GM12864 (cell line): ENCODE measurements at places on chromosomes 7 and 10.

GRCh38 chr7:157602581-157602980 is 265.8 kb downstream of the DNAJB6 start:
- no peak for DNase-seq

- DNase-seq = no peak
Measured at GRCh38 chr7:21169667-21170580, 258.0 kb upstream of the SP4 start.

DNA sequence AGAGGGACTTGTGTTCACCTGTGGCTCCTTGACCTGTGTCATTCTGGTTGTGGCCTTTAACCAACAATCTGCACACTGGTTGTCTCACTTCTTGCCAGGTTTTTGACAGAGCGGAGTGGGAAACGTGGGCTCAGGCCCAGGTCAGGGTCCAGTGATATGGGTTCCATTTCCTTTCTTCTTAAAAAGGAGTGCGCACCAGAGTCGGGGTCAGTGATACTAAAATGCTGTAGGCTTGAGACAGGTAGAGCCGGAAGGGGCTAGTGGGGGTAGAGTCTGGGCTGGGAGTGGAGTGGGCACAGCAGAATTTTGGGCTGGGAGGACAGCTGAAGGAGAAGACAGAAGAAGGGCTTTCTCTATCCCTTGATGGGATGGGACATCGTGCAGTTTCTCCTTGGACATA is 61.2 kb downstream of the SH2D4B start:
- no peak for DNase-seq

DNA sequence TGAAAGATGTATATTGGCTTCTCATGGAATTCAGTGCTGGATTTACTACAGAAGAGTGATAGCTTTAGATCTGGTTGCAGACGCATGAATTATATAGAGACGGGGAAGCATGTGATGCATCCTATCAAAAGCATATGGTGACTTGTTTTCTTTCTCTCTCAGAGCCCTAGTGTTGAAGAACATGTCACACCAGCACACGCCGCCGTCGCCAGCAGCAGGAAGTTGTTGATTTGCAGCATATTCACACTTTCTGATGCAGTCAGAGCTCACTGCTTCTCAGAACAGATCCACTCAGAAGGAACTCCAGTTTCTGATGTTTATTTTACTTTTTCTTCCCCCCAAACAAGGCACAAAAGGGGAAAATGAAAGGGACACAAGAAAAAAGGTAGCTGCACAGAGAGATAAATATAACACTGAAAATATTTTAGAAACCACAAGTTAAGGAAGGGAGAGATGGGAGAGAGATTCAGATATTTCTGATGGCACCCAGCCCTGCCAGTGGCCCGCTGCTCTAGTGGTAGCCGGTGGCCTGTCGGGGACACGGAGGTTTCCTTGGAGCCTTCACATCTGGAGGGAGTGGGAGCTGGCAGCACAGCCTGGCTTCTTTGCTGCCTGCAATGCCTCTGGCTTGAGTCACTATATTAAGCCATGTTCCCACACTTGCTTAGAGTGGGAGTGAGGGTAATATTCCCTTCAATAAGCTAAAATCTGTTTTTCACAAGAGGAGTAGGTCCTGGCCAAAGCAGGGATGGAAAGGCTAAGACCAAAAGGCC is 123.2 kb downstream of the NRP1 start:
- no peak for DNase-seq

DNA sequence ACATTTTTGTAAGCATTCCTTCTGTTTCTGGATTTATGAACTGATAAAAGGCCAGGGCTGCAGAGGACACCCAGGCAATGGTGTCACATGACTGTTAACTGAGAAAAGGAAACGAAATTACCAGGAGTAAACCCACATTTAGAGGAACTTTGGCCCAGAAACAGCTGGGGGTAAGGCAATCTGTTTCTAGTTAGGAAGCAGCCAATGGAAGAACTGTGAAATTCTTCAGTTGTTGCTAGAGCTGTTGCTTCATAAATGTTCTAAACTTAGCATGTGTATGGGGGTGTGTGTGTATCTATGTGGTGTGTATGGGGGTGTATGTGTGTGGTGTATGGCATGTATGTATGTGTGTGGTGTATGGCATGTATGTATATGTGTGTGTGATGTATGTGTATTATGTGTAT is 11.8 kb upstream of the PDCD4 start:
- no peak for DNase-seq

DNA sequence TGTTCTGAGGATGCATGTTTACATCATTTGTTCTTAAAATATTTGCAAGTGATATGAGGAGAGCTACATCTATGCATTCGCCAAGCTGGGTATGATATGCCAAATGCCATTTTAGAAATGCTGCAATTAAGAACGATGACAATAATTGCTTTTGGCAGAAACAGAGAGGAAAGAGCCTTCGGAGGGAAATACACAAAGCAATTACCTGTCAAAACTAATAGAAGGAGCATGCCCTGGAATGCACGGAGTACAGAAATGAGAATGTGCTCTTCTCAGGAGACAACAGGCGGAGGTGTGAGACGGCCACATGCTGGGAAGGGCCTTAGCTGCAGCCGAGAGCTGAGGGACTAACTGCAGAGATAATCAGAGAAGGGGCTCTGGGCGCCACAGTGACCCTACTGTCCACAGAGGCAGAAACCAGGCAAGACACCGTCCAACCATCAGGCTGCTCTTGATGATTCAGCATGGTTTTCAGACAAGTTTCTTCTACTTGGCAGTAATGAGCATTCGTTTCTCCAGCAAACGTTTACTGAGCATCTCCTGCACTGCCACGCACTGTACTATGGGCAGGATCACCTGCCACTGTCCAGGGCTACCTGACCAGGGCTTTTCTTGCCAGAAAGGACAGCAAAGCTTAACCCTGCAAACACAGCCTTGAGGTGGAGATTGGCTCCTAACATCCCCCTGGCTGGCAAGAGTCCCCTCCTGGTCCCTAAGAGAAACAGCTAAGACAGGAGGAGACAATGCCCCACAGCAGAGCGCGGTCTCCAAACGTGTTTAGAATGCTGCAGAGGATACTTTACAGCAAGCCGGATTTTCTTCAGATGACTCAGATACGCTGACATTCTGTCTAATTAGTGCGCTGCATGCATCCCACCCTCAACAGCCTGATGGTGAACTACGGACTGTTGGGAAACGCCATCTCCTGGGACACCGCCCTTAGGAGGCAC is 18.1 kb downstream of the VIPR2 start:
- no peak for DNase-seq

- DNase-seq = no peak
Measured at GRCh38 chr10:49333192-49333591, 34.2 kb downstream of the C10orf71 start.

- no peak for DNase-seq
Measured at GRCh38 chr10:119917777-119918176, 25.2 kb downstream of the SEC23IP start.

GRCh38 chr7:141624763-141625162 is 73.6 kb downstream of the AGK start:
- DNase-seq = no peak

- no peak for DNase-seq
Measured at GRCh38 chr10:92891885-92892690, 43.8 kb downstream of the EXOC6 start.

- DNase-seq = no peak
Measured at GRCh38 chr7:44629829-44630522, 23.5 kb downstream of the OGDH start.

DNA sequence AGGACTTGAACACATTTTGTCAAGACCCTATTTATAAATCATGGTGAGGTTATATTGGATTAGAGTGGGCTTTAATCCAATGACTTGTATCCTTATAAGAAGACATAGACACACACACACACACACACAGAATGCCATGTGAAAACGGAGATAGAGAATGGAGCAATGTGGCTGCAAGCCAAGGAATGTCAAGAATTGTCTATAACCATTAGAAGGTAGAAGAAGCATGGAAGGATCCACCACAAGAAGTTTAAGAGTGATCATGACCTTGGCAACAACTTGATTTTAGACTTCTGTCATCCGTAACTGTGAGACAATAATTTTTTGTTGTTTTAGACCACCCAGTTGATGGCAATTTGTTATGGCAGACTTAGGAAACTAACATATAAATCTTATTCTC is 514.2 kb downstream of the TFEC start:
- no peak for DNase-seq

GRCh38 chr10:1050145-1050544 is 1.2 kb upstream of the IDI1 start:
- no peak for DNase-seq

GRCh38 chr7:27204851-27205322 is 5.0 kb upstream of the HOXA13 start:
- DNase-seq = no peak

DNA sequence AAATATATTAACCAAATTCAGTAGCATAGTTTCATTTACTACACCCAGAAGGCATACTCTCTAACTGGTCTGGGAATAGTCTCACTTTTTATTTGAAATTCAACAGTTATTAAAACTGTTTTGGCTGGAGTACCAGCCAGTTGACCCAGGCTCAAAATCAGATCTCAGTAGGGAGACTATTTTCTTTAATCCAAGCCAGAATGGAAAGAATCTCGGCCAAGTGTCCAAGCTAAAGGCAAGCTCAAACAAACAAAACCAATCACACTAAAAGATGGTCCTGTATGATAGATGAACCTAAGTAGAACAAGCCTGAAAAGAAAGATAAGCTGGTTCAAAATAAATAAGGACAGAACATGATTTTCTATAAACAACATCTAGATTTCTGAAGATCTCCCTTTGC is 259.6 kb upstream of the POM121L12 start:
- no peak for DNase-seq

GRCh38 chr10:102327641-102328040 is 67.9 kb upstream of the NFKB2 start:
- DNase-seq = no peak

DNA sequence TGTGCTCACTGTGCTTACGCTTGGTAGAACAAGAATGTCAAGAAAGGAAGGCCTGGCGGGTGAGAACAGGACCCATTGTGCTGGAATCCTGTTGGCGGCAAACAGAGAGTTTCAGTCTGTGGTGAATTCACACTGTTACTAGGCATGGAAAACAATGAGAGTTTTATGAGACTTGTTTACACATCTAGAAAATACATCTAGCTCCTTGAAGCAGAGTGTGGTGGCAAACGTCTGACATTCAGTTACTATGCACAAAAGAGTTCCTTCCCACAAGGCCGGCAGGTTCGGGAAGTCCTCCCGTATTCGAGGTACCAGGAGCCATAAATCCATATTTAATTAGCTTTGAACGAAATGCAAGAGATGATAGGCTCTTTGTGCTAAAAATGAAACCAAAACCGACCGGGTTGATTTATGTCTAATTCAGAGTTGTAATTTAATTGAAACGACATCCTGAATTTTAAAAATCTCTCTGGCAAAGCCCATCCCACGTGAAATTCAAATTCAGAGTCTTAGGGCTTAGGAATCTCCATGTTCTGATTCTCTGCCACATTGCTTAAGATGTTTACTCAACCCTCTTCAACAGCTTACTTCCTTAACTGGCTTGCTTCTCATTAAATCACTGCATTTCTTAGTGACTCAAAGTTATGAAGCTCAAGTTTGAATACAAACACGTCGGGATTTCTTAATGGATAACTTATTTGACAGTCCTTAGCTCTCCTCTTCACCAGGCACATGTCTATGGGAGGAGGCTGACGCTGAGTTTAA is 299.9 kb upstream of the PITRM1 start:
- no peak for DNase-seq

- no peak for DNase-seq
Measured at GRCh38 chr10:51377932-51378599, 303.8 kb downstream of the PRKG1 start.

GRCh38 chr10:124152139-124153022 is 59.0 kb upstream of the CHST15 start:
- no peak for DNase-seq

GRCh38 chr7:30212701-30213111 is 71.7 kb upstream of the ZNRF2 start:
- no peak for DNase-seq

DNA sequence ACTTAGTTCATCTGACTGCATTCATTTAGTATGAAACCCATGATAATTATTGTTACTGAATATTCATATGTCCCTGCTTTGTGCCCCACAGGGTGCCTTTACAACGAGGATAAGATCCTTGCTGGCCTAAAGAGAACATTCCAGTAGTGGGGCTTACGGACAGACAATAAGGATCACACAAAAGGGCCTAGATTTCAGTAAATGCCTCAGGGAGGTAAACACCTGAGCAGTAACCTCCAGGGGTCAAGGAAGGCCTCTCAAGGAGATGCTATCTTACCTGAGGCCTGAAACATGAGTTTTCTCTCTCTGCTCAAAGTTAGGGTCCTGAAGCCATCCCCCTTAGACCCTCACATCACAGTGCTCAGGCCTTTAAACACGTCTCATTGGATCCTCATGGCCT is 228.7 kb downstream of the TCF7L2 start:
- DNase-seq = no peak

DNA sequence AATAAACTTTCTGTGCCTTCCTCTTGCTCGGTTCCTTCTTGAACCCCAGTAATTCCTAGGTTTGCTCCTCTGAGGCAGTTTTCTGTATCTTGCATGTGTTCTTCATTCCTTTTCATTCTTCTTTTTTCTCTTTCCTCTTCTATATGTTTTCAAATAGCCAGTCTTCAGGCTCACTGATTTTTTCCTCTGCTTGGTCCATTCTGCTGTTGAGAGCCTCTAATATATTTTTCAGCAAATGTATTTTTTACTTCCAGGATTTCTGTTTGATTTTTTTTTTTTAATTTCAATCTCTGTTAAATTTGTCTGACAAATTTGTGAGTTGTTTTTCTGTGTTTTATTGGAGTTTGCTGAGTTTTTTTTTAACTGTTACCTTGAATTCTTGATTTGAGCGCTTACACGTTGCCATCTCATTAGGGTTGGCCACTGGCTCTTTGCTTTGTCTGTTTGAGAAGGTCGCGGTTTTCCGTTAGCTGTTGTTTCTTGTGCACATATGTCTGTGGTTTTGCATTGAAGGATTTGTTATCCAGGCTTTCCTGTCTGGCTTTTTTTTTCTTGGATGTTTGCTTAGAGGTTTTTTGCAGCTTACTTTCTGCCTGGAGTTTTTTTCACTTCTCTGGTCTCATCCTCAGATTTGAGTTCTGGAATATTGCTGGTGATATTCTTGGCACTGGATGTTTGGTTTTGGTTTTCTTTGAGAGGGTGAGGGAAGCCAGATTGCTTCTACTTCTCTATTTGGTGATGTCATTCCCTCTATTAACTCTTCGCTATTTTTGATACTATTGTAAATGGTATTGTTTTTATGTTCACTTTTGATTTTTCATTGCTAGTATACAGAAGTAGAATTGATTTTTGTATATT is 12.7 kb downstream of the SPRN start:
- DNase-seq = no peak

DNA sequence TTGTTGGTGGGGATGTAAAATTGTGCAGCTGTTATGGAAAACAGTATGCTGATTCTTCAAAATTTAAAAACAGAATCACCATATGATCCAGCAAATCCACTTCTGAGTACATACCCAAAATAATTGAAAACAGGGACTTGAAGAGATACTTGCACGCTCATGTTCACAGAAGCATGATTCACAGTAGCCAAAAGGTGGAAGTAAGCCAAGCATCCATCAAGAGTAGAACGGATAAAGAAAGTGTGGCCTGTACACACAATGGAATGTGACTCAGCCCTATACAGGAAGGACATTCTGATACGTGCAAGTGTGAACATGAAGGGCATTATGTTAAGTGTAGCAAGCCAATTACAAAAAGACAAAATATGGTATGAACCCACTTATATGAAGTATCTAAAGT is 696.7 kb upstream of the CELF2 start:
- DNase-seq = no peak
